Iris pigment epithelial cell (primary cell): ENCODE measurements at places on chromosomes 13 and 19.
A peak's percentile ranks its signal among the peaks of the same experiment; 100 is the strongest.

- DNase-seq = peak; percentile 59
Observed at GRCh38 chr13:23752111-23753001, 136.8 kb downstream of the MIPEP start.

- no peak for DNase-seq
Observed at GRCh38 chr13:21100994-21101757, 39.8 kb upstream of the LATS2 start.

- DNase-seq = peak; percentile 36
Observed at GRCh38 chr19:7831452-7831851, 1.4 kb downstream of the EVI5L start.

DNA sequence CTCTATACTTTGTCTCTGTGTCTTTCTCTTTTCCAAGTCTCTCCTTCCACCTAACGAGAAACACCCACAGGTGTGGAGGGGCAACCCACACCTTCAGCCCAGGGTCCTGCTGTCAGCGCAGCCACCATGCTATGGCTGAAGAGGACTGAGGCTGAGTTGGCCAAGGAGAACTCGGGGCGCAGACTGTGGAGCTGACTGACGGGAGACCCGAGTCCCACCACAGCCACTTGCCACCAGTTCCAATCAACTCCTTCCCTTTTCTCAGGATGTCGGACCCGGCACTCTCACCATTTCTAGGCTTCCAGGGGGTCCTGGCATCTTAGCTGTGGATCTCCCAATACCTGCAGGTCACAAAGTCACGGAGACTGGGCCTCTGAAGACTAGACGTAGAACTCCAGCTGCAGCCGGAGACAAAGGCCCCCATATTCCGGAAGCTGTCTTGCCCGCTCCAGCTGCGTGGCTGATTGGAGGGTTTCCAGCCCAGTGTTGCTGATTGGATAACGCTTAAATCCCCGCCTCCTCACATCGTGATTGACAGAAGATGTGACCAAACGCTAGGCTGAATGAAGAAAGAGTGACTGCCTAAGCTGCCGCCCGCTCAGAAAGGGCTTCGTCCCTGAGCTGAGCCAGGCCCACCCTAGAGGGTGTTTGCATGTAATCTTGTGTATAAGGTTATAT, 63.6 kb downstream of the ZNF429 start:
- peak; percentile 94 for DNase-seq

GRCh38 chr13:67117010-67117550, 113.1 kb downstream of the PCDH9 start:
- DNase-seq = no peak

DNA sequence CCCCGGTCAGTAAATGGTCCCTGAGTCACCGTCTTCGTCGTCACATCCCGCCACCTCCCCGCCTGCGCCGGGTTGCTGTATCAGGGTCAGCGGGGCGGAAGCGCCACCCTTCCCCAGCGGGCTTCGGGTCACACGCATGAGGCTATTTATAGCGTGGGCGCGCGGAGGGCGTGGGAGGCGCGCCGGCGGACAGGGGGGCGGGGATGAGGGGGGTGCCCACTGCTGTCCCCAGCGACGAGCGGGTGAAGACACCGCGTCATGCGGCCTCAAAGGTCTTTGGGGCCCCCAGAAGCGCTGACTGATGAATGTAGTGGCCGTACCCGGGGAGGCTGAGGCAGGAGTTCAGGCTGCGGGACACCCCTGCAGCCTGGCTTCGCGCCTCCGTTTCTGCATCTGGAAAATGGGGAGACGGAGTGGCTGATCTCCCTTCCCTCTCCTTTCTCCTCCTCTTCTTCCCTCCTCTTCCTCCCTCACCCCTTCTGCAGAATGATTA, 7.9 kb downstream of the UNC13A start:
- peak; percentile 29 for DNase-seq

GRCh38 chr19:39199025-39199424, 2.3 kb downstream of the NCCRP1 start:
- peak; percentile 31 for DNase-seq

GRCh38 chr13:21034603-21035191, 26.7 kb downstream of the LATS2 start:
- DNase-seq = peak; percentile 36
